ENCODE measurements at places on chromosomes 1 and 21. TPM values are rescaled to one million over a fixed set of nuclear protein-coding genes. Genes with fewer than 3 reads are reported as not detected.

PHC2 gene
- 43.7 TPM for total RNA-seq

LEPR gene
- 1.9 TPM for total RNA-seq

TMEM81 gene
- total RNA-seq, result 3.9 TPM

GRCh38 chr1:156691665-156692440 is 13.5 kb downstream of the CRABP2 start:
- no peak overlapping the region for H3K4me3 ChIP-seq
- no peak overlapping the region for H3K27ac ChIP-seq
- H3K4me1 ChIP-seq, result peaks cover 17% of the 10 kb centered on the region
- no peak for DNase-seq
- peaks cover 57% of the 10 kb centered on the region for H3K27me3 ChIP-seq

DNA sequence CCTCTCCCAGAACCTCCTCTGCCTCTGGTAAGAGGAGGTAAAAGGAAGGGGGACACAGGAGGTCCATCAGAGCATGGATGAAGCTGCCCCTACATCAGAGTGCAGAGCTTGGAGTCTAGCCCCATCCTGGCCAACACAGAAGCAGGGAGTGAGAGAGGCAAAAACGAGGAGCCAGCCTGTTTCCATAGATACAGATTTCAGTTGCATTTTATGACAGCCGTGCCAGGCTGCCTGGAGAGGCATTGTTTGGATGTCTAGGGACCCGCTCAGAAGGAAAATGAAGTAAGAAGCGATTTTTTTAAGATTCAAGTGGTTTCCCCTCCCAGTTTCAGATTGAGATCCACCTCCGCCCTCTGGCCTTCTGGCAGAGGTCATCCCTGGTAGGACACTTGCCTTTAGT is 11.5 kb upstream of the GJA8 start:
- no peak for DNase-seq
- no peaks in the 10 kb centered on the region for H3K4me1 ChIP-seq
- H3K27me3 ChIP-seq, result peaks cover 3% of the 10 kb centered on the region

GRCh38 chr21:42493109-42494060 is 2.6 kb downstream of the RSPH1 start:
- H3K27me3 ChIP-seq, result peaks cover 10% of the 10 kb centered on the region
- H3K27ac ChIP-seq, result no peak overlapping the region
- H3K4me3 ChIP-seq, result no peak overlapping the region
- peaks cover 21% of the 10 kb centered on the region for H3K4me1 ChIP-seq

GRCh38 chr21:26743524-26743923 is 101.7 kb downstream of the ADAMTS1 start:
- peaks cover 3% of the 10 kb centered on the region for H3K27me3 ChIP-seq
- no peak overlapping the region for H3K4me3 ChIP-seq
- H3K36me3 ChIP-seq, result no peaks in the 10 kb centered on the region
- no peaks in the 10 kb centered on the region for H3K4me1 ChIP-seq
- no peak for DNase-seq

All from activated naive CD8-positive, alpha-beta T cell treated with anti-CD3 and anti-CD28 coated beads, Interleukin-2, amount 10 ng/mL, durations not matched to agents 7 days and 5 days (primary cell).